CD8-positive, alpha-beta memory T cell (primary cell): ENCODE measurements at places on chromosomes 6 and 20. TPM values are rescaled to one million over a fixed set of nuclear protein-coding genes. Genes with fewer than 3 reads are reported as not detected.

PRND gene
- total RNA-seq: not detected

SULF2 gene
- 1.4 TPM for total RNA-seq

KHDC1 gene
- total RNA-seq: 7.1 TPM

CRIP3 gene
- 0.63 TPM for total RNA-seq

ABCC10 gene
- 35.8 TPM for total RNA-seq

RFX6 gene
- not detected for total RNA-seq

PRSS16 gene
- total RNA-seq: 0.35 TPM

ELOVL2 gene
- total RNA-seq: not detected

VWA7 gene
- total RNA-seq: 1.7 TPM

MARCKS gene
- 0.96 TPM for total RNA-seq

NCOA7 gene
- 54.7 TPM for total RNA-seq

LATS1 gene
- total RNA-seq: 29.7 TPM

CDKAL1 gene
- 30.2 TPM for total RNA-seq
